ENCODE measurements at places on chromosomes 13 and 19. TPM values are rescaled to one million over a fixed set of nuclear protein-coding genes. Genes with fewer than 3 reads are reported as not detected.

The FLT1 gene
- total RNA-seq, result 2.3 TPM

- peak; percentile 43 for DNase-seq
Measured at GRCh38 chr13:74129500-74130191, 4.6 kb downstream of the KLF12 start.

The DACH1 gene
- total RNA-seq, result not detected

GRCh38 chr19:47239610-47240296 lies 8.8 kb upstream of the BBC3 start:
- DNase-seq, result no peak

GRCh38 chr13:20000062-20000552 lies 41.6 kb downstream of the ZMYM2 start:
- no peak for DNase-seq

- DNase-seq, result no peak
Measured at GRCh38 chr19:54429545-54430227, 14.4 kb downstream of the TTYH1 start.

GRCh38 chr19:6233056-6233826 lies 46.5 kb downstream of the MLLT1 start:
- no peak for DNase-seq

The OR7D2 gene
- not detected for total RNA-seq

GRCh38 chr19:4578552-4579248 lies 19.2 kb upstream of the SEMA6B start:
- no peak for DNase-seq

The CCDC70 gene
- total RNA-seq, result not detected

DNA sequence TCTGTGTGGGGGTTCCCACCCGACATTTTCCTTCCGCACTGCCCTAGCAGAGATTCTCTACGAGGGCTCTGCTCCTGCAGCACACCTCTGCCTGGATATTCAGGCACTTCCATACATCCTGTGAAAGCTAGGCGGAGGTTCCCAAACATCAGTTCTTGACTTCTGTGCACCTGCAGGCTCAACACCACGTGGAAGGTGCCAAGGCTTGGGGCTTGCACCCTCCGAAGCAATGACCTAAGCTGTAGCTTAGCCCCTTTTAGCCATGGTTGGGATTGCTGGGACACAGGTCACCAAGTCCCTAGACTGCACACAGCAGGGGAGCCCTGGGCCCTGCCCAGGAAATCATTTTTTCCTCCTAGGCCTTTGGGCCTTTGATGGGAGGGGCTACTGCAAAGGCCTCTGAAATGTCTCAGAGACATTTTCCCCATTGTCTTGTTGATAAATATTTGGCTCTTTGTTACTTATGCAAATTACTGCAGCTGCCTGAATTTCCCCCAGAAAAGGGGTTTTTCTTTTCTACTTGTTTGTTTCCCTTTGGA lies 1004.8 kb downstream of the OLFM4 start:
- no peak for DNase-seq

DNA sequence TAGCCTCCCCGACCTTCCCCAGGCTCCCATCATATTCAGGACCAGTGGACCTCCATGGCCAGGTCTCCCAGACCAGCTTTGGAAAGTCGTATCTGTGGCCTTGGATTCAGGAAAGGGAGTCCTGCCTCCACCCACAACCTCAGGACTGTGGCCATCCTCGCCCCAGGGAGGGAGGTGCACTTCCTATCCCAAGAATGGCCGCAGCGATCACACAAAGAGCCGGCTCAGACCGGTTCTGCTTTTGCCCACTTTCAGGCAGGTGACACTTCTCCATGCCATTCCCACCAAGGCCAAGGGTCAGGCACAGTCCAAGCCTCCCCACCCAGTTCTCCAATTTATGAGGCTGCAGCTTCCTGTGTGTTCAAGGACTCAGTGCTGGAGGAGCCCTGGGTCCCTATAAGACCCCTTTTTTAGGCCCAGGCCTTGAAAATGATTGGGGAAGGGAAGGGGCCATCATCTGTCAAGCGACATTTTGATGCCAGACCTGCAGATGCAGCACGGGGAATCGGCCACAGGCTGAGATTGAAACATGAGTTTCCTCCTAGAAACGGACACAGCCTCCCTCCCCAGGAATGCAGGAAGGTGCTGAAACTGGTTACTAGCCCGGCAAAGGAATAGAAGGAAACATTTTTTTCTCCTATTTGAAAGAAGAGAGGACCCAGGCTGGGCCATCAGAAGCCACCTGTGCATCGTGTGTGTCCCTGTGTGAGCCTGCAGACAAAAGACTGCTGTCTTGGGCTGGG lies 65.6 kb upstream of the USE1 start:
- no peak for DNase-seq

The ELSPBP1 gene
- total RNA-seq, result not detected

GRCh38 chr13:35252536-35253205 lies 223.8 kb downstream of the MAB21L1 start:
- DNase-seq, result peak; percentile 1

Measured in OCI-LY7 (cell line).